ENCODE measurements at places on chromosomes 2 and 18.

DNA sequence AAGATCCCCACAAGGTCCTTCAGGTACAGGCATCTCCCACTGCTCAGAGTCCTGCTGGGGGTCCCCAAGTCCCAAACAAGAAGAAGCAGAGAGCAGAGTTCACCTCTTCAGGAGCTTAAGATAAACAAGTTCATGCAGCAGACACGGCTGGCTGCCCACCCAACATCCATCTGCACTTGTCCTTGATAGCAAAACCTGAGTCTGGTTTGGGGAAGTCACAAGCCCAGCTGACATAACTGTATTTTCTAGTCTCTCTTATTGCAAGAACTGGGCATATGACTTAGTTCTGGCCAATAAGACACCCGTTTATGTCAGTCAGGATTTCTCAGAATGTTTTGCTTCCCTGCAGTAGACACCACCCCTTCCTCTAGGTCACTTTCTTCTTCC, 31.8 kb downstream of the AFF3 start:
- DNase-seq = peak; percentile 92

DNA sequence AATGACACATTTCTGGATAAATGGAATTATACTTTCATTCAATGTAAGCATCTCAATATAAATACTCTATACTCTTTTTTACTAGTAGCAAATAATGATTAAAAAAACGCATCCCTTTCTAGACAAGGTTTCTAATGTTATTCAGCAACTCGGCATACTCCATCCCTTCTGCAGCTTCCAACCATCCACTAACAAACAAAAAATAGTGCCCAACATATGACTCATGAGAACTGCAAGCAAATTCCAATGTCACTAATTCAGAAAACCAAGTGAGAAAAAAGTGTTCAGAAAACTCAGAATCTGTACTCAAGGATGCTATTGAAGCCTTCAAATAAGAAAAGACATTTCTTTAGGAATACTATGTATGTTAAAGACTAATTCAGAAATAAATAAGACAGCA, 140.0 kb downstream of the BAZ2B start:
- no peak for DNase-seq

- peak; percentile 26 for DNase-seq
Observed at GRCh38 chr18:34866739-34867138, 156.6 kb downstream of the DTNA start.

- DNase-seq = no peak
Observed at GRCh38 chr2:220857368-220857767, 714.7 kb downstream of the EPHA4 start.

DNA sequence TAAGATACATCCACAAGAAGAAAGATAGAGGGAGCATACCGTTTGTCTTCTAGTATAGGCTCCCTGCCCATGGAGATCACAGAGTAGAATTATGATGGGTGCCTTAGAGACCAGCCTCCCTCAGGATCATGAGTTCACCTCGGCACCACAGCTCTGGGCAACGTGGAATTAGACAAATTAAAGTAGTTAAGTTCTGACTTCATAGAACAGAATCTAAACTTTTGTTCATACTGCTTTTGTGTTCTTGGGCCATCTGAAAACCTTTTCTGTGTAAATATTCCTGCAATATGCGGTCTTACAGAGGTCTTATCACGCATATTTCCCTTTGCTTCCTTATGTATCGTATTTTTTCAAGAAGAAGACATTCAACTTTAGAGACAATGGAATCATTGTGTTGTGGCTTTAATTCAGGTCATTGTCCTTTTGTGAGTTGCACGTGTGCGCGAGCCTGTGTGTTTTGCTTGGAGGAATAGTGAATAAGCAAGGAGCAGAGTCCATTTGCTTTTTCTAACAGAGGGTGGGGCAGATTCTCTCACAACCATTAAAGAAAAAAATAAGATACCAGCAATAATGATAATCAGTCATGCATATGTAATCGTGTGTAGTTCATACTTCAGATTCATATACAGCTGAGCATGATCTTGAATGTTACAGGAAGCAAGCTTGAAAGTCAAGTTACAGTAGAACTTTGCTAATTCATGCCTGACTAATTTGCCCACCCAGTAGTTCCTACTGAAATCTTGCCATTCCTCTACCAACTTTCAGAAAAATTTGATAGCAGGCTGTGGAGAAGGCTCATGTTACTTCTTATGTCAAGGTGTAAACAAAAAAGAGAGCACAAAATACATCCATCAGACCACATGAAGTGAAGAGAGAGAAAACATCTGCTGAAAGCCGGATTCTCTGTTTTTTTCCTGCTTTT, 243.6 kb downstream of the NEDD4L start:
- peak; percentile 47 for DNase-seq

DNA sequence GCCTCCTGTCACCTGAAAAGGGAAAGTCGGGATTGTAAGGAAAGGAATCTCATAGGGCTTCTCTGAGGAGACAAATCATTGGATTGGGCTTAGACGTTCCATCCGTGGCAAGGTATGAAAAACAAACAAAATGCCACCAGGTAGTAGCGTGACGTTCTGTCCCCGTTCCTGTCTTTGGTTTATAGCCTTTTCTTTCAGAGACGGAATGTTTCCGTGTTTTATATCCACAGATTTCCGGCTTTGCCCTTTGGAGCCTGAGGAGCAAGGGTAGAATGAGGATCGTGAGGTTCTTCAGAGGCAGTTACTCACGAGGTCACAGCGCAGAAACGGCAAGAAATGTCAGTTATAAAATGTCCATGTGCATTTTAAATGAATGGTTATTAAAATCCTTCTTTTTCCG, 118.3 kb downstream of the TMEM18 start:
- DNase-seq = no peak

DNA sequence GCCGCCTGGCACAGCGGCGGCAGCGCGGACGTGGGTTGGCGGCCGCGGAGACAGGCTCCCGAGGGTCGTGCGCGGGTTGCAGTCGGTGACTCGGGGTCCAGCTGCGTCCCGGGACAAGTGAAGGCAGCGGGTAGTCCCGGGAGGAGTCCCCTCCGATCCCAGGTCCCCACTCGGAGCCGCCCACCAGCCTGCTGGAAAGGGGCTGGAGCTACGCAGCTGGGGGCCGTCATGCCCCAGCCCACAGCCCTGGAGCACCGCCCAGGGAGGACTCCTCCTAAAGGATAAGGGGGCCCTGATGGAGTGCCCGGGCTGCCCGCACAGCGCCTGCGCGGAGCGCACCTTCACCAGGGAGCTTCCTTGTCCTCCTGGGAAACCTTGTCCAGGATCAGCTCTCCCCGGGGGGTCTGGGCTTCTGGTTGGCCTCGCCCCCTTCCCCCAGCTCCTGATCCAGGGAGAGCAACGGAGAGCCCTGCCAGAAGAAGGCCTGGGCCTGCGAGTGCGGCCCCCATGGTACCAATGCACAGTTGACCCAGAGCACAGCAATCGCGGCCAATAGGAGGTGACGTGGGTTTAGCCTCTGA, 25.9 kb upstream of the ALPP start:
- no peak for DNase-seq

GRCh38 chr2:195649629-195650190, 7.3 kb upstream of the SLC39A10 start:
- peak; percentile 40 for DNase-seq

- no peak for DNase-seq
Observed at GRCh38 chr2:190090148-190090547, 27.6 kb upstream of the MSTN start.

- DNase-seq = no peak
Observed at GRCh38 chr2:226875438-226876225, 39.8 kb downstream of the RHBDD1 start.

DNA sequence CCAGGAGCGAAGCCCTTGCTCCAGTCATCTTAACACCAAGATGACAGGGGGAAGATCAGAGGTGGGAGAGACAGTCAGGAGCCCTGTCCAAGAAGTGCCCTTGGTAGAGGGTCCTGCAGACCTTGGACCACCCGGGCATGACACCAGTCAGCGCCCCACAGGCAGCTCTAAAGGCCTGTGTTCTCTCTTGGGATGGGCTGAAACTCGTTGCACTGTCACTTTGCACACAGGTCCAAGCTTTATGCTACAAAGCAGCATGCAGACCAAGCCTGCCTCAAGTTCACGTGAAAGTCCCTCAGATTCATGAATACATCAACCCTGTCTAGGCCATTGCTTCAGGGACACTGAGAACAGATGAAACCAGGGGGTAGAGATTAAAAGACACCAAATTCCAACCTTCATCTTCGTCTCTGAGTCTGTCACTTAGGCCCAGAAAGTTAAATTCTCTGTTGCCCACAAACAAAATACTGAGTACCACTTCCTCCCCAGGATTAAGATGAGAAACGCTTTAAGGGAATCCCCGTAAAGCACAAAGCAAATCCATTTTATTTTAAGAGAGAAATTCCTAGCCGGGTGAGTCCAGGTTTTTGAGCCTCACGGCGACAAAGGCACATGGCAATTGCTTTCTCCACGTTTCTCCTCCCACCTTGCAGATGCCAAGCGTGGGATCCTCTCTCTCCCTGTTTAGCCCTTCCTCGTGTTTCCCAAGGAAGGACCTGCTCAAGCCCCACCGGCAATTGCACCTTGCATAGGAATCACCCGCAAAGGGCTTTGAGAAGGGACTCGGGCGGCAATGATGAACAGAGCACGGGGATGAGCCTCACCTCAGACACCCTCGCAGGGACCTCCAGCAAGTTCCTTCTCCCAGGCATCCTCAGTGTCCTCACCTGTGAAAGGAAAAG, 75.0 kb upstream of the ID2 start:
- DNase-seq = no peak

GRCh38 chr18:50792885-50793284, 26.9 kb downstream of the MRO start:
- no peak for DNase-seq

- DNase-seq = no peak
Observed at GRCh38 chr2:236345081-236345714, 81.0 kb upstream of the ASB18 start.

DNA sequence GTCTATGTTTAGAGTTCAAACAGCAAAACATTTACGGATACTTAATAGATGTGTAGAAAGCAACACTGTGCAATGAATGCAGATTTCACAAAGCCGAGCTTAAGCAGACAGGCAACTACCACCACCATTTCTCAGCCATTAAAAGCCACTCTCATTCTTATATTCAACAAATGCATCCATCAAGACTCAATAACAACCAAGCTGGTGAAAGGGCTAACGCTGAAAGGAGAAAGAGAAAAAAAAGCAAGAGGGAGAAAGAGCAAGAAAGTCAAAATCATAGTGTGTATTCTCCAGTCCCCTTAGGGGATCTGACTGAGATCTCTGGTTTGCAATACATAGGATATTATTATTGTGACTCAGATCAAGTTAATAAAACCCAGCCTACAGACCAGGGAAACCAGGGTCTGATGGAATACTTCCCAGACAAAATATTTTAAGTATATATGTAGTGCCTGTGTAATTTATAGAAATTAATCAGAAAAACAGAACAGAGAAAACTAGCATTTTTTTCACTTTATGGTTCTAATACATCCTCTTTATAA, 14.1 kb downstream of the SATB2 start:
- DNase-seq = no peak

- DNase-seq = no peak
Observed at GRCh38 chr2:237573721-237574415, 7.5 kb downstream of the PRLH start.

DNA sequence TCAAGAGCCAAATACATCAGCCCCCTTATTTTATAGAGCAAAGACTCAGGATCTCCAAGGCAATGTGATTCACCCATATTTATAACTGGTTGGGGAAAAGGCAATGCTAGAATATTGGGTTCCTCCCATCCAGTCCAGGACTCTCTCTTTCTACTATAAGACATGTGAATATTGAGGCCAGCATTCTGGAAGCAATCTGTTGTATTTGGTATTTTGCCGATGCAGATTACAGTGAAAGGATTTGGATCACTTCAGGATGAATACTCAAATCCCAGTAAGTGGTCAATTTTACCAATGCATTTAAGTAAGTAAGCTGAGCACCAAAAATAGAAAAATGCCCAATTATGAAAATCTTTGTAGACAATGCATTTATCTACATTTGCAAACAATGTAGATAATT, 1834.7 kb upstream of the PIK3C3 start:
- no peak for DNase-seq

DNA sequence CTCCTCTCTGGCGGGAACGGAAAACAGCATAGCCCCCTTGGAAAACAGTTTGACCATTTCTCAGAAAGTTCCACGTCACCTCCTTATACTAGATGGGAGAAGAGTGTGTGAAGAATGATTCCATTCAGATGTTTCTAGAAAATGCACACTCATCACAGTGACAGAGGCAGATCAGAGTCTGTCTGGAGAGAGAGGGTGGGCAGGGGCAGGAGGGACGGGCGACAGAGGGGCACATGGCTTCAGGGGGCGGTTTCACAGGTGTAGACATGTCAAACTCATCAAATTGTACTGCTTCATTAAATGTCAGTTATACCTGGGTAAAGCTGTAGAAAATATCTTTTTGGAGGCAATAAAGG, 88.8 kb upstream of the TAF1B start:
- DNase-seq = no peak

GRCh38 chr18:44652722-44653121, 28.0 kb upstream of the SETBP1 start:
- DNase-seq = no peak

- peak; percentile 38 for DNase-seq
Observed at GRCh38 chr2:219250049-219250781, 2.8 kb upstream of the TUBA4B start.

DNA sequence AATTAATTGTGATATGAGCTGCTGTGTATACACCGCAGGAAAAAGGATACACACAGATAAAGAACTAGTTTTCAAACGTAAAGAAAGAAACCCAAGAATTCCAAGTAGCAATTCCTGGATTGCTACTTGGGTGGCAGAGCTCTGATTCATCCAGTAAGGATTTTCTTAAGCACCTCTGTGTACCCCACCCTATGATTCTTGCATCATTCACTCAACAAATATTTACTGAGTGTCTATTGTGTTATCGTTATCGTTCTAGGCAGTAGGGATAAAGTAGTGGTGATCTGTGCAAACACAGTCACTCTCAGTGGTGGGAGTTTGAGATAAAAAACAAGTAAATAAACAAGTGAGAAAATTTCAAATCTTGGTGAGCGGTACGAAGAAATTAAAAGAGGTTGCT, 4.9 kb upstream of the TMEM200C start:
- no peak for DNase-seq

- peak; percentile 65 for DNase-seq
Observed at GRCh38 chr2:167212014-167212648, 323.9 kb downstream of the XIRP2 start.

DNA sequence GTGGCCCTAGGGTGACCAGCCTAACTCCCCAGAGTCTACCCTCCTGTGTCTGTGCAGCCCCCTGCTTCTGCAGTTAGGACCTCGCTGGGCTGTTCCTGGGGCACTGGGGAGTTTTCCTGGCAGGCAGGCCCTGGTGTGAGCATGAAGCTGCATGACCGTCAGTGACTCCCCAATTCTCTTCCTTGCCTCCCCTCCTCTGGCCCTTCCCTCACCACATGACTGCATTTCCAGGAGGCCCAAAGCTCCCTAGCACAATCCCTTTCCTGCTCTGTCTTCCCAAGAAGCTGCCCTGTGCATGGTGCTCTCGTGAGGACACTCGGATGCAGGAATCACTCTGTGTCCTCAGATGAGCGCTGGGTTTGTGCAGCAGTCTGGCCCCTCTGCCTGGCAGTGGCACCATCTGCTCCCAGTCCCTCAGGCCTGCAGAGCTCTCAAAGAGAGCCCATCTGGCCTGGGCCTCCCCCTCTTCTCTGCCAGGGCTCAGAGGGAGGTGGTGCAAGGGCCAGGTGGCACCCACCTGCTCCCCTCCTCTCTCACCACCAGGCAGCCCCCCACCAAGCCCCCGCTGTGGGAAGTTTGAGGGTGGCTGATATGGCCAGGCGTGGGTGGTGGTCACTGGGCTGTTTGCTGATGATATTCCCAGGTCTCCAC, 125.6 kb upstream of the HS6ST1 start:
- no peak for DNase-seq
